Naive thymus-derived CD4-positive, alpha-beta T cell (primary cell): ENCODE measurements at places on chromosomes 2 and 18. TPM values are rescaled to one million over a fixed set of nuclear protein-coding genes. Genes with fewer than 3 reads are reported as not detected.
A peak's percentile ranks its signal among the peaks of the same experiment; 100 is the strongest.

DNA sequence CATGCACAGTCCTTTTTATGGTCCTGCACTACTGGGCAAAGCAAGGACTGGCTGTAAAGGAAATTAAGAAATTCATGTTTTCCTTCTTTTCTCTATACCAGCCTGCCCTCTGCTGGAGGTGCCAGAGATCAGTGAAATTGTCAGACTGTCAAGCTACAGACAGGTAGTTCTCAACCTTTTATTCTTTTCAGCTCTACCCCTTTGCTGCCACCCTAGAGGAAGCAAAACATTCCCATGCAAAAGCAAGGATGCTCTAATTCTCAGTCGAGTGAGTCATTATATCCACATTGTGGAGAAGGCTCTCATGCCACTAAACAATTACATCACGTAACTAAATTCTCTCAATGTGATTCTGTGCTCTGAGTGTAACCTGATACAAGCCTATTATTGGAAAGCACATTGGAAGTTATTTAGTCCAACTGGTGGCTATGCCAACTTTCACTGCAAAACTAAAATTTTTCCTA lies 25.0 kb upstream of the RAPGEF4 start:
- H3K36me3 ChIP-seq = no peaks in the 10 kb centered on the region
- H3K27me3 ChIP-seq = no peaks in the 10 kb centered on the region
- DNase-seq = peak; percentile 46
- H3K27ac ChIP-seq = no peak overlapping the region

GRCh38 chr2:85702172-85702571 lies 8.0 kb downstream of the GNLY start:
- no peak overlapping the region for H3K27ac ChIP-seq
- DNase-seq = no peak
- H3K27me3 ChIP-seq = no peaks in the 10 kb centered on the region
- no peaks in the 10 kb centered on the region for H3K4me1 ChIP-seq

DNA sequence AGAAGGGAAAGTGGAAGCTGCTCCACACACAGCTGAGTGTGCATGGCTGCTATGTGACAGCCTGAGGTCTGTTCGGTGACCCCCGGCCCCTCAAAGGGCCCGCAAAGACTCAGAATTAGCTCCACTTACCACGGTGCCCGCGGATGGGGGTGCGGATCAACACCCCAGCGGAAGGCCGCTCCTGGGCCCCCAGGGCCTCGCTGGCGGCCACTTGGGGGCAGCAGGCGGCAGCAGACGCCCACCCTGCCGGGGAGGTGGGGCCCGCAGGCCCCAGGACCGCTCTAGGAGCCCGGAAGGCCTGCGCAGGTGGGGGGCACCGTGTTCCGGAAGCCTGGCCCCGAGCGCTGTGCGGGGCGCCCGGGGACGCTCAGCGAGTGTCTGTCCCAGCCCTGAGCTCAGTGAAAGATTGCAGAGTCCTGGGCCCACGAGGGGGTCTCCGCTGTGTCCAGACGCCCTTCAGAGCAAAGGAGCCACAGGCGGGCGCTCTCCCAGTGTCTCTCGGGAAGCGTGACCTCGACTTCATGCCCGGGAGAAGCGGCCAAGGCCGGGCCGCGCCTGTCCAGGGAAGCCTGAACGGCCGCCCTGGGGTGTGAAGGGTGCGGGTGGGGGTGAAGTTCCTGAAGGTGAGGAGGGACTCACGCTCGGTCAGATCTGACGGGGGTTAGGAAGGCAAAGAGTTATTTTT lies 118.7 kb downstream of the VAPA start:
- DNase-seq = peak; percentile 10
- no peaks in the 10 kb centered on the region for H3K36me3 ChIP-seq
- no peaks in the 10 kb centered on the region for H3K4me1 ChIP-seq
- no peak overlapping the region for H3K27ac ChIP-seq
- H3K27me3 ChIP-seq = no peaks in the 10 kb centered on the region

DNA sequence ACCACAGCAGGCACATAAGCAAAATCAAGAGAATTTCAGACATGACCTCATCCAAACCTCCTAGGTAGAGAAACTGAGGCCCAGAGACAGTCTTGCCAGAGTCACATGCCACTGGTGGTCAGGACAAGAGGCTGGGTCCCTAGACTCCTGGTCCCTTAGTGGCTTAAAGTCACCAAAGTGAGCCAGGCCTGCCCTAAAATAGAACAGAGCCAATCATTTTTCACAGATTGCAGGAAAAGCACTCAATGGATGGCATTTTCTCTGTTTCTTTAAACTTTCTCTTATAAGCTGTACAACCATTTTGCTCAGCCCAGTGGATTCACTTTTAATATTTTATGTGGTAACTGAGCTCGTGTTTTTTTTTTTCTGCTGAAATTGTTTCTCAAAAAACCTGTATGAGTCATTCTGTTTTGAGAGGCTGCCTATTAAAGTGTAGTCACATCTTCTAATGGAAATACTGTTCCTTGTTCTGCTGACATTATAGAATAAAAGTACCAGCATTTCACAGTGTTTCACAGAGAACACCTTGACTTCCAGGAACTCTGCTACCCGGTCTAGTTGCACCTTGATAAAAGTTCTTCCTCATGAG lies 29.6 kb downstream of the STEAP3 start:
- no peaks in the 10 kb centered on the region for H3K36me3 ChIP-seq
- no peak overlapping the region for H3K4me3 ChIP-seq
- no peak for DNase-seq
- no peaks in the 10 kb centered on the region for H3K4me1 ChIP-seq

DNA sequence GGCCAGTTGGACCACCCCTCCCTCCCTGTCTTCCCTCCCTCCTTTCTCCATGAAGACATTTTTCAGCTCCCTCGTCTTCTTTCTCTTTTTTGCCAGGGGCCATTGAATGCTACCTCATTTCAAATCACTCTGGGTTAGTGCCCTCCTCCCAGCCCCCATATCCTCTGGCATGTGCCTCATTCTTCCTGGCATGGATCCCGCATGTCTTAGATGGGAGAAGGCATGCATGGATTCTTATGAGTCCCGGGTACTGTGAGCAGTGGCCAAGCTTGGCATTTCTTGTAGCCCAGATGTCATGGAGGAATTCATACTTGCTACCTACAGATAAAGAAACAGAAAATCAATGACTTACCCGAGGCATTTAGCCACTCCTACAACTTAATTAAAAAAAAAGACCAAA lies 9.0 kb upstream of the HAAO start:
- H3K27ac ChIP-seq = no peak overlapping the region
- no peak for DNase-seq
- H3K4me1 ChIP-seq = no peaks in the 10 kb centered on the region
- H3K36me3 ChIP-seq = no peaks in the 10 kb centered on the region
- H3K27me3 ChIP-seq = no peaks in the 10 kb centered on the region
- no peak overlapping the region for H3K4me3 ChIP-seq

DNA sequence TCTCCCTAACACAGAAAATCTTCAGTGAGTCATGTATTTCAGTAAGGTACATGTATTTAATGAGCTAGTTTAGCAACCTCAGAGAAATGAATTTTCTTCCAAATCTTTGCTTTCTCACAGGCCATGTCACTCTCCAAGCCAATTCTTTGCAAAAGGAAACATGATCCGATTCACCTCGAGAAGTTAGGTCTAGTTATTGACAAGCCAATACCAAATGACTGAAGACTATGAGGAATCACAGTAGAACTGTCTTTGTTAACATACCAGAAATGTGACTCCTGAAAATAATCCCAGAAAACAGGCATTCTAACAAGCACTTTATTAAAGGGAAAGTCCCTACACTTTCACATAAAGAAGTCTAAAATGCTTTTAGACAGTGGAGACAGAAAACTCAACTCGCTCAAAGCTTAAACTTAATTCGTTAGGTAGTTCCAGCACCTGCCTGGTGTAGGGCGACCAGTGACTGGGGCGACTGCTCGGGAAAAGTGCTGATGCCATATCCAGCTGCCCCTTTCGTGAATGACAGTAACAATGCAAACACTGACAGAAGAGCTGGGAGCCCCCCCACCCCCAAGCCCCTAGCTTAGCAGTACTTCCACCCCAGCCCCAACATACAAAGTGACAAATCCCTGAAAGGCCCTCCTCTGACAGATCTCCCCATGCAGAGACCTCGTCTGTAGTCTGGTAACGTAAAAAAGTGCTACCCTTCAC lies 1.8 kb downstream of the MEMO1 start:
- DNase-seq = no peak
- no peaks in the 10 kb centered on the region for H3K36me3 ChIP-seq
- H3K4me1 ChIP-seq = peaks cover 28% of the 10 kb centered on the region
- H3K27me3 ChIP-seq = no peaks in the 10 kb centered on the region

GRCh38 chr2:233112329-233112728 lies 52.2 kb downstream of the INPP5D start:
- no peaks in the 10 kb centered on the region for H3K27me3 ChIP-seq
- no peak overlapping the region for H3K4me3 ChIP-seq
- no peak overlapping the region for H3K27ac ChIP-seq
- no peaks in the 10 kb centered on the region for H3K36me3 ChIP-seq
- H3K4me1 ChIP-seq = peaks cover 48% of the 10 kb centered on the region

DNA sequence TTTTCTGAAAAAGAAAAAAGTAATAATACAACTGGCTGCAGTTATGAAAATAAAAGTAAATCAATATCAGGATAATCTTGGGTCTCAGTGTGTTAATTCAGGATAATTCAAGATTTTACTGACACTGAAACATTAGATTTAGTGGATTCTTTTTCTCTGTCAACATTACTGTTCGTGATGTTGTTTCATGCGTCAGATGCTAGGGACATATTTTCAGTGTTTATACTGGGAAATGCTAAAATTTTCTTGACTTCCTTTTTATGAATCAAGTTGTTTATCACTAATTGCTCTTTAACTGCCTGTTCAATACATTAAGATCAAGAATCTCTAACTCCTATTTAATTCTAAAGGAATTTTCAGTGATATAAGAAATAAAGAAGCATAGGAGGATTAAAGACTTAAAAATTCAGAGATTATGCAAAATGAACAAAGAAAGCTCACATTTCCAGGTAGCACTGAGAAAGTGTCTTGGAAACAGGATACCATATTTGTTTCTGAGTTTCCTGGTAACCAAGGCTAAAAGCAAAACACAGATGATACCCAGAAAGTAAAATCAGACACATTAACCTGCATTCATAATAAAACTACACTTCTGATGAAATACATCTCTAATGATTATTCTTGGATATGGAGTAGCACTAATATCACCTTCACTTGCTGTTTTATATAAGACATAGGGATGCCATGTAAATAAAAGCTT lies 174.0 kb downstream of the ARL4C start:
- peak; percentile 35 for DNase-seq
- no peaks in the 10 kb centered on the region for H3K36me3 ChIP-seq
- H3K4me1 ChIP-seq = peaks cover 15% of the 10 kb centered on the region
- H3K4me3 ChIP-seq = no peak overlapping the region
- H3K27me3 ChIP-seq = no peaks in the 10 kb centered on the region

Gene TMEM17
- polyA plus RNA-seq = not detected

Gene WDR35
- 2.0 TPM for polyA plus RNA-seq

Gene CPLX4
- polyA plus RNA-seq = not detected
